ENCODE measurements at places on chromosomes 6 and 20.
A peak's percentile ranks its signal among the peaks of the same experiment; 100 is the strongest.

DNA sequence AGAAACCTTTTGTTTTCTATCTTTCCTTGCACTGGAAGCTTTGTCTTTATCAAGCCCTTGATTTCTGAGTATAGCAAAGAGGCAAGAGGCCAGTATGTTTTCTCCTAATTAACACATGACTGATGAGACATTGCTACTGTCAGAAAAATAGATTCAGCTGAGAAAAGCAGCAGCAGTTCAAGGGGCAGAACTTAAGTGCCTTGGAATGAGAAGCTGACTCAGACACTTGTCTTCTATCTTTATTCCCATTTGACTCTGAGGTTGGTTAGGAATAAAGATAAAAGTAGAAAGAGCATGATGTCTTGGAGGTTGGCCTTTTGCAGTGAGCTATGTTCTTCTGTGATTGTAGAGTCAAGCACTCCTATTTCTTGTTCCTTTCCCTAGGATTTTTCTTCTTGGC, 79.1 kb upstream of the MAN1A1 start:
- no peak for DNase-seq

DNA sequence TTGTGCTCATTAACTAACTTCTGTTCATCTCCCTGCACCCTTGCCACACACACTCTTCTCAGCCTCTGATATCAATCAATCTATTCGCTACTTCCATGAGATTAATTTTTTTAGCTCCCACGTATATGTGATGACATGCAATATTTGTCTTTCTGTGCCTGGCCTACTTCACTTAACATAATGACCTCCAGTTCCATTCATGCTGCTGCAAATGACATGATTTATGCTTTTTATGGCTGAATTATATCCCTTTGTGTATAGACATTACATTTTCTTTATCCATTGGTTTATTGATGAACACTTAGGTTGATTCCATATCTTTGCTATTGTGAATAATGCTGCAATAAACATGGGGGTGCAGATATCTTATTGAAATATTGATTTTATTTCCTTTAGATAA, 50.8 kb upstream of the SPTLC3 start:
- DNase-seq: no peak

DNA sequence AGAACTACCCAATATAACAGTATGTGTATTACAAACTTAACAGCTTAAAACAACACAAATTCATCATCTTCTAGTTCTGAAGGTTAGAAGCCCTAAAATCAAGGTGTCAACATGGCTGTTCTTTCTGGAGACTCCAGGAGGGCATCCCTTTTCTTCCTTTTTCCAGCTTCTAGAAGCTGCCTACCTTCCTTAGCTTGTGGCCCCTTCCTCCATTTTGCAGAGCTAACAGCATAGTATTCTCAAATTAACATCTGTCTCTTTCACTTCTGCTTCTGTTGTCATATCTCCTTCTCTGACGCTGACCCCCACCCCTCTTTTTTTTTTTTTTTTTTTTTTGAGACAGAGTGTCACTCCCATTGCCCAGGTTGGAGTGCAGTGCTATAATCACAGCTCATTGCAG, 52.8 kb upstream of the AKIRIN2 start:
- no peak for DNase-seq

DNA sequence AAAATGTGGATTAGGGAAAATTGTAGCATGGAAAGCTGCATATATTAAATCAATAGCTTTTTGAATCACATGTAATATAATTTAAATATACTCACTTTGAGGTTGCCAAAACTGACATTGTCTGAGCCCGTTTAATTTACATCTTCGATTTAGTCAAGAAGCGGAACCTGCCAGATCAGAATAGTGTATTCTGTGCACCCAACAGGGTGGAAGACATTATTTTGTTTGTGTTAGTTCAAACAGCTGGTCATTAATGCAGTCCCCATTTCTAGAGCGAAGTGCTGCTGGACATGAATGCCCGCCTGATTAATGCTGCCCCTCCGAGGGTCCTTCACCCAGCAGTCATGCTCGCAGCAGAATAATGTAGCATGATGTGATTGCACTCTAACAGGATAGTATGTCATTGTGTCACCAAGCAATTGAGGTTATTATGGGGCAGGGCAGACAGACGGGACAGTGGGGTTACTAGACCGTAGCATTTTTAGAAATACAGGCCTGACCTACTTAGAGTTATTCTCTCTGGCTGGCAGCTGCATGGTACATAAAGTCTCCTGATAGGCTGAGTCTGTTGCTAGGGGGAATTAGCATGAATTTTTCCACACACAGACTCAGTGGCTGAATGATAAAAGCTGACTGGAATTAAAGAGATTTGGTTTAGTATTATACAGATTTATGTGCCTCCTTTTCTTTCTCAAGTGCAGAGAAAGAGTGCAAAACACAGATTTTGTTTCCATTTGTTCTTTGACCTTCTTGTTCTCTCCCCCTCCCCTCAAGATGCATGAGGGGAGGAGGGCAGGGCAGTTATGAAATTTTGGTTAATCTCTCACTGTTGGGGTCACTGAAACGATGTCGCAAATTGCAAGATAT, 147.1 kb downstream of the PRL start:
- no peak for DNase-seq

GRCh38 chr20:3101737-3102574, 17.4 kb upstream of the AVP start:
- no peak for DNase-seq

DNA sequence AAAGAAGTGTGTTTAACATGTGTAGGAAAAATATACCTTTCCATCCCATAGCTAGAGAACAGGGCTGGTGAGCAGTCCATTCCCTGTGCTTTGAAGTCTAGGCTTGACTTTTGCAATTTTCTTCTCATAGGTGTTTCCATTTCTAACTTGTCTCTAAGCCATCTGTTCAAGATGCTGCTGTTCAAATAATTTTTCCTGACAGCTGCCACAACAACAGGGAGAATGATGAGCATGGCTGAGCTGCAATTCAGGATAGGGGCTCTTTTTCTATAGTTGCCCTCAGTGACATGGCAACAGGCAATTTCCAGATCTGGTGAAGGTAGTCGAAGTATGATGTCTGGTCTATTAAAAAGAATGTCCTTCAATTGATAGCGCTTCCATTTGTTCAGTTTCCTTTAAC, 103.0 kb upstream of the HS3ST5 start:
- no peak for DNase-seq

GRCh38 chr6:112941613-112942012, 594.5 kb downstream of the RFPL4B start:
- DNase-seq: no peak

GRCh38 chr6:44132476-44132875, 5.1 kb downstream of the TMEM63B start:
- no peak for DNase-seq

DNA sequence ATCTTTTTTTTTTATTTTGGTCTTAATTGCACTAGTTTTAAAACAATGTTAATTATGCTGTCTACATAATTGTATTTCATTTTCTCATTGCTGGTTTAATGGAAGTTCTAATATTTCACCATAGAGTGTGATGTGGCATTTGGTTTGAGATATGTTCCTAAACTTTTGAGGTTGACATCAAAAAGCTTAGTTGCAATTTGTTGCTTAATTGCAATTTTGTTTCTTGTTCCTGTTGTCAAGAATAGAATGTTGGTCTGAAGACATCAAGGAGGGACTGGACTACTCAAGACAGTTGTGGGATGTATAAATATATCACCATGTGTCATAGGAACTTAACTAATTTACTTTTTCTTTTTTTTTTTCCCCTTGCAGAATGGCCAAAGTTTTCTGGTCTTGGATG, 12.5 kb downstream of the HSF2 start:
- no peak for DNase-seq

DNA sequence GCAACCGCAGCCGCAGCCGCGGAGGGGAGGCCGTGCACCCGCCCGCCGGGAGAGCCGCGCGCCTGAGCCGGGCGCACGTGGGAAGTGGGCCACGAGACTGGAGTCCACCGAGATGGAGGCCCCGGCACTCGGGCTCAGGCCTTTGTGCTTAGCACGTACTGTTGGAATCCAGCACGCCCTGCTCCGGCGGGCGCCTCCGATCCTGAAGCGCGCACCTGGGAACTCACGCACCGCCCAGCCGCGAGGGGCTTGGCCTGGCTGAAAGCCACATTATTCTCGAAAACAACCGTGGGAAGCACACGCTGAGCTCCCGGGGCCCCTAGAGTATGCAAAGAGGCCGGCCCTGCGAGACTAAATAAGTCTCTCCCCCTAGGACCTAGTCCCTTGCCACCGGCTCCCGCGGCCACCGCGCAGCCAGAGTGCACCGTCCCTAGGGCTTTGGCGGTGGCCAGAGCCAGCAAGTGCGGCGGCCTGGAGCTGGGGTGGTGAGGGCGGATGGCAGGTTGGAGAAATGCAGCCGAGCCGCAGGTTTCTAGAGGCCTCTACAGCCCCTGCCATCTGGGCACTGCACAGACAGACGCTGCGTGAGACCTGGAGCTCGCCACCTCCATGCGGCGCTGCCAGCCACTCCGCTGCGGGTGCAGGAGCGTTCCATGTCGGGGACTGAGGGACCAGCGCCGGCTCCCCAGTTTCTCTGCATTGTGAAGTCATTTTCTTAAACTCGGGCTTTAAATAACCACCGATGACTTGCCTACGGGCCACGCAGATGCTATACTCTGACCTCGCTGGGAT, 42.0 kb upstream of the LY86 start:
- no peak for DNase-seq

- peak; percentile 90 for DNase-seq
Observed at GRCh38 chr6:109690737-109691621, at the start of the genes AK9 and FIG4. AK9 (minus strand) TSS chr6:109691202; CDS start chr6:109675745, 15,457 bp downstream. FIG4 (plus strand) TSS chr6:109691296; CDS start chr6:109691436, 140 bp downstream.

- no peak for DNase-seq
Observed at GRCh38 chr6:134642279-134642678, 307.6 kb downstream of the ALDH8A1 start.

GRCh38 chr20:34713194-34713943, 9.2 kb downstream of the TP53INP2 start:
- DNase-seq: peak; percentile 98

DNA sequence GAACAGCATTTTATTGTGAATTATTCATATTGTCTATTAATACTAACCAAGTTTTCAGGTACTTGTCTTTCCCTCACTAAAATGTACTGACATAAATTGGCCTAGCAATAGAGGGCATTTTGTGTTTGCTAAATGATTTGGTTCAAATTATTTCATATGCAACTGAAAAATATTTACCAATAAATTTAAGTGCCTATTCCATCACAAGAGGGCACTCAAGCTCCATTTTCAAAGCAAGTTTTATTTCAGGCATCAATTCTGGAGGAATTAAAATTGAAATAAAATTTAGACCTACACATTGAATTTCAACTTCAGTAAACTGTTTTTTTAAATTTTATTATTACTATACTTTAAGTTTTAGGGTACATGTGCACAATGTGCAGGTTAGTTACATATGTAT, 114.3 kb upstream of the SYNCRIP start:
- peak; percentile 28 for DNase-seq

DNA sequence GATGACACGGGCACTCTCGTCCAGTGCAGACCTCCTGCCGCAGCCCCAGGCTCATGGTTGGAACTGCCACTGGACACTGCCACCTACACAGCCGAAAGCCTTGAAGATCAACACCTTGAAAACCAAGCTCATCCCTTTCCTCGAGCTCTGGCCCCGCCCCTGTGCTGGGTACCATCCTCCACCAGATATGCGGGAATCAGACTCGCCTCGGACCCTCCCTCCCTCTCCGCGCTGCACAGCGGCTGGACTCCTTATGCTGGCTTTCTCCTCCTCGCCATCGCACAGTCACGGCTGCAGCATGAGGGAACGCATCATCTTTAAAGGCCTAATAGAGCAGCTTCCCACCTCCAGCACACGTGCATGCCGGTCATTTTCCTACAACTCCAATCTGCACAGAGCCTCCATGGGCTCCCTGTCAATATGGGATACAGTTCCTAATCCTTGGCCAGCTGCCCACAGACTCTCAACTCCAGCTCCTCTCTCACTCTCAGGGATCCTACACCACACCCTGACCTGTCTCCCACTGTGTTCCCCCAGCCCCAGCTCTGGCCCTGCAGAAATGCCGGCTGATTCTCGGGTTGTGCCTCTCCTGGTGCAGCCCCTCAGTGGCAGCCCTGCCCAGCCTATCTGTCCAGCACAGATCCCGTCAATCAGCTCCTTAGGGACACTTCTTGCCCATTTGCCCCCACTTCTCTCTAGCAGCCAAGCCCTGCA, 23.2 kb downstream of the TXNDC5 start:
- DNase-seq: no peak

- no peak for DNase-seq
Observed at GRCh38 chr6:1821513-1822183, 211.9 kb downstream of the FOXC1 start.

DNA sequence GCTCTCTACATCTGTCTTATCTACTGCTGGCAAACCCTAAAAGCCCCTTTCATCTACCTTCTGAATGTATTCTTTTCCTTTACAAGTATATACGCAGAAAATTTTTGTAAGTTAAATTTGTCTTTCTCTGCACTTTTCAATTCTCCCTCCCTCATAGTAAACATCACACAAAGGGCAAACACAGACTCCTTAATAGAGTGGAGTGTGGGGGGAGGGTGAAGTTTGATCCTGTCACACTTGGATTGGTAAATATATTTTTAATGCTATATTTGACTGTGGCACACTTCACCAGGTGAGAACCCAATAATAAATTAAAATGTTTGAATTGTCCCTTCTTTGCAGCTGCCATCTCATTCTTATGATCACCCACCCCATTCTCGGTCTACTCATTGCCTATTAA, 33.2 kb upstream of the PAQR8 start:
- DNase-seq: no peak

GRCh38 chr6:149628875-149629510, 19.5 kb downstream of the KATNA1 start:
- DNase-seq: no peak

DNA sequence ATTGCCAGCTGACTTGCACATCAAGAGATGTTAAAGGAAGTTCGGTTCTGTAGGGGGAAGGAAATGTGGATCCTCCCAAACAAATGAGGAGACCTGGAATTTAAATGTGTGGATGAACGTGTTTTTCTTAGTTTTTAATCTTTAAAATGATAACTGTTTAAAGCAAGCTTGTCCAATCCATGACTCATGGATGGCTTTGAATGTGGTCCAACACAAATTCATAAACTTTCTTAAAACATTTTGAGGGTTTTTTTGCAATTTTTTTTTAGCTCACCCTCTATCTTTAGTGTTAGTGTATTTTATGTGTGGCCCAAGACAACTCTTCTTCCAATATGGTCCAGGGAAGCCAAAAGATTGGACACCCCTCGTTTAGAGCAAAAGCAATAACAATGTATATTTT, 12.6 kb downstream of the TUBB2B start:
- DNase-seq: no peak

- DNase-seq: no peak
Observed at GRCh38 chr6:53070806-53071205, 5.6 kb downstream of the FBXO9 start.

Measured in RWPE1 (cell line).